Left hindlimb (tissue), 1 donor: ENCODE measurements at places on chromosomes 5 and 9.
A peak's percentile ranks its signal among the peaks of the same experiment; 100 is the strongest.

GRCh38 chr9:129250786-129251185 is 72.7 kb upstream of the IER5L start:
- DNase-seq, result no peak

DNA sequence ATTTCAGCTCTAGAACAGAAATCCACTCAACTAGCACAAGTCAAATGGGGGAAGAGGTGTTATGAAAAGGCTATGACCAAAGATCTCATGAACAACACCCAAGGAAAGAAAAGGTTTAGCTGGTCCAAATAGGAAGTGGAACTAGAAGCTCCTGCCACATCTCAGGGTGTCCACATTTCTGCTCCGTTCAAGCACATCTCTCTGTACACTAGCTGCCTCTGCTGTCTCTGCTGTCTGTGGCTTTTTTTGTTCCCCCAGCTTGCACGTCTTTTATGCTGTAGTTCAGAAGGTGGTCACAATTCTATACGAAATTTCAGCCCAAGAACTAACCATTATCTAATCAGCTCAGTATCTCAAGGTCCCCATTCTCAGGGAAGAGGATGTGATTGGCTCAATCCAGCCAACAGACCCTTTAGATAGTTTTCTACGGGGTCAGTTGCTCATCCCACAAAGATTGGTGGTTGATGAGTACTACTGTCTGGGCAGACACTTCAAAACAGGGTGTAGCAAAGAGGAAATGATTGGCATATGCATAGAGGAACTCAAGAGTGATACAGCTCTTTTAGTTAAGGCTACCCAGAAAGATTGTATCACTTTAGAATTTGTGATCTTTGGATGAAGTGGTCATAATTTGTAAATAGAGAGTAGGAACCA is 44.0 kb downstream of the FANCC start:
- no peak for DNase-seq

- DNase-seq, result no peak
Observed at GRCh38 chr5:168282120-168282519, 9.3 kb upstream of the WWC1 start.

DNA sequence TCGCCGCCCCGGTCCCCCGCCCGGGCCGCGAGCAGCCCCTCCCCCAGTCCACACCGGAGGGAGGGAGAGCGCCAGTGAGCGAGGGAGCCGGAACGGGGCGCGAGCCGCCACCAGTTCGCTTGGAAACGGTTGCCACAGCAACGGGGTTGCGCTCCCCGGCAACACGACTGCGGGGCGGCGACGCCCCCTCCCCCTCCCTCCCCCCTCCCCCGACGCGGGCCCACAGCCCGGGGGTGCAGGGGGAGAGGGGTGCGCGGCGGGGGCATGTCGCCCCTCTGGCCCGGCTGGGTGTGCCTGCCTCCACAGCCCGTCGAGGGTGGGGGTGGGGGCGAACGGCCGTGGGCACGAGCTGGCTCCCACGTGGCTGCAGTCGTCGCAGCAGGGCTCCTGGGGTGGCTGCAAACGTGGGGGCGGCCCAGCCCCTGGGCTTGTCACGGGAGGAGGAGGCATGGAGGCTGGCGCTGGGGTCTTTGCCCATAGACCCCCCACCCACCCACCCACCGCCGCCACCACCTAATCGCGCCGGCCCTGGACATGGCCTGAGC is 524 bp downstream of the PRR7 start:
- DNase-seq, result peak; percentile 80

DNA sequence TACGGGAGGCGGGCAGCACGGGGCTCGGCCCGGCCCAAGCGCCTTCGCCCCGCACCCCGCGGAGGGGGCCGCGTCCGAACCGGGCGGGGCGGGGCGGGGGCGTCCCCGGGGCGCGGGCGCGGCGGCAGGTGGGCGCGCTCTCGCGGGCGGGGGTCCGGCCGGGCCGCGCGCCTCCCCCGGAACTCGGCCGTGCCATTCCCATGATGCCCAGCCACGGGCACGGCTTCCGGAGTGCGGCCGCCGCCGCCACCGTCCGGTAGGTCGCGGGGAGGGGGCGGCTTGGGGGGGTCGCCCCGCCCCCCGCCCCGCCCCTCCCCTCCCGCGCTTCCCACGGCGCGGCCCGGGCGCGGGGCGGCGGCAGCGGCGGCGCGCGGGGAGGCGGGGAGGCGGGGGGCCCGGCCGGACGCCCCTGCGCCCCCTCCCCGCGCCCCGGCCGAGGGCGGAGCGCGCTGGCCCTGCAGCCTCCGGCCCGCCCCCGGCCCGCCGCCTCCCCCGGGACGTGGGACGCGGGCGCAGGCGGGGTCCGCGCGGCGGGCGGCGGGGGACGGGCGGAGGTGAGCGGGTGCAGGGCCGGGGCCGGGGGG is at the start of gene PPP1R26:
PPP1R26 (plus strand) TSS at position 314 of the 584 bp plus-strand sequence. CDS start 4,729 bp downstream, outside the sequence.
- DNase-seq, result no peak

- DNase-seq, result no peak
Observed at GRCh38 chr9:134152488-134152887, 11.9 kb downstream of the RNU6ATAC start.

DNA sequence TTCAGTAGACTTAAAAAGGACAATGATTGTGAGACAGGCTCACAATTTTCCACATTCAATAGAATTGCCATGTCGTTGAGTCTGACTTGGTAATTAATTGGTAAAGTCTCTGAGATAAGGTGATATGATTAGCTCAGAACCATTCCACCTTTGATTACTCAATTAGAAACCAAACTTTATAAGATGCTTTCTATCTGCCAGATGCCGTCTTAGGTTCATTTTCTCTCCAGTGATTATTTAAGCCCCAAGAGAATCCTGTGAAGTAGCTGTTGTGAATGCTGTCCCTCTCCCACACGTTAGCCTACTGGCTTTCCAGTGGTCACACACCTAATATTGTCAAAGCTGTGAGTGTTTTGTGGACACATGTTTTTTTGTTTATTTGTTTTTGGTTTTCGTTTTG is 528.9 kb upstream of the ZNF462 start:
- no peak for DNase-seq

DNA sequence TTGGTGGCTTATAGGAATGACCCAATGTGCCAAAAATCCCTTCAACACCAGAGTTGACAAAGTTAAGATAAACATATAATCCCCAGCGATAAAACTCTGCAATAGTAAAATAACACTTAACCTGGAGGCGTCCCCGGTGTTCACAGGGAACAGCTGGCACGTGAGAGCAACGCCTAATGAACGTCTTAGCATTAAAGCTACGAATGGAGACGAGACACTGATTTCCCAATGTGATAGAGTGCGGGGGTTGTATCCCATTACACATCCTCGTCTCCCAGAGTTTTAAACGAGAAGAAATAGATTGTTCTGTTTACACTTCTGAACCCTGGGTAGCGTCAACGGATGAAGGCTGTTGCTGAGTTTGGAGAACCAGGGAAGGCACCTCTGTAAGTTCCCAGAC is 57.6 kb downstream of the PTCH1 start:
- DNase-seq, result no peak

GRCh38 chr5:161284445-161284844 is 262.1 kb downstream of the GABRB2 start:
- DNase-seq, result no peak

- no peak for DNase-seq
Observed at GRCh38 chr5:76804266-76804665, 14.6 kb upstream of the F2RL1 start.

DNA sequence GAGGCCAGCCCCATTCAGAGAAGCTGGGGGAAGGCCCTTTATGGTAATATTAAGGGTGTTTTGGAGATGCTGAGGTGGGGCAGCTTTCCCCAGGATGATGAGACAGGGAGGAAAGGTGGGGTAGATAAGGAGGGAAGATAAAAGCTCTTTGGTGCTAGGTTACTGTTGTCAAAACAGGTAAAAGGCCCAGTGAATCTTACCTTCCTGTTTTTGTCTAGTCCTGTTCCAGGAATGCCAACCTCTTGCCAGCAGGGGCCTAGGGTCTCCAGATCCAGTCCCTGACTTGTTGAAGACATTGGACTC is 797 bp upstream of the CCL27 start:
- no peak for DNase-seq

- DNase-seq, result no peak
Observed at GRCh38 chr5:58407042-58407719, 52.7 kb downstream of the PLK2 start.

GRCh38 chr9:104836235-104836634 is 72.3 kb downstream of the NIPSNAP3B start:
- DNase-seq, result no peak

- DNase-seq, result no peak
Observed at GRCh38 chr5:2697041-2697440, 54.4 kb downstream of the IRX2 start.

GRCh38 chr5:169653091-169653490 is 16.0 kb downstream of the DOCK2 start:
- no peak for DNase-seq

GRCh38 chr9:131517761-131518190 is 13.3 kb downstream of the UCK1 start:
- DNase-seq, result no peak

DNA sequence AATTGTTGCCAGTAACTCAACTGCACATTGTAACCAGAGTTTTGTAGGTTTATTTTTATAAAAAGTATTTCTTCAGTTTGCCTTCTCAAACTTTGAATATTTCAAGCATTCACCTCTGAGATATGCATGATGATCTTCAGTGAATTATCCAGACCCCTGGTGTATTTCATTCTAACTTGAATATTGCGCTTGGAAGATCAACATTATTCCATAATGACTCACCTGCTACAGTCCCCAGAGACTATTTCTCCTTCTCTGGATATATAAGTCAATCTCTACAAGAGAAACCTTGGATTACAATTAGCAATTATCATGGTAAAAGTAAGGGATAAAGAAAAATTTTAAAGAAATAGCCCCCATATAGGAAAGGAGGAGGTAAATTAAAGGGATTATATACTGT is 1041.0 kb downstream of the TLE1 start:
- no peak for DNase-seq

GRCh38 chr5:150734579-150735384 is 24.0 kb downstream of the DCTN4 start:
- DNase-seq, result peak; percentile 29

DNA sequence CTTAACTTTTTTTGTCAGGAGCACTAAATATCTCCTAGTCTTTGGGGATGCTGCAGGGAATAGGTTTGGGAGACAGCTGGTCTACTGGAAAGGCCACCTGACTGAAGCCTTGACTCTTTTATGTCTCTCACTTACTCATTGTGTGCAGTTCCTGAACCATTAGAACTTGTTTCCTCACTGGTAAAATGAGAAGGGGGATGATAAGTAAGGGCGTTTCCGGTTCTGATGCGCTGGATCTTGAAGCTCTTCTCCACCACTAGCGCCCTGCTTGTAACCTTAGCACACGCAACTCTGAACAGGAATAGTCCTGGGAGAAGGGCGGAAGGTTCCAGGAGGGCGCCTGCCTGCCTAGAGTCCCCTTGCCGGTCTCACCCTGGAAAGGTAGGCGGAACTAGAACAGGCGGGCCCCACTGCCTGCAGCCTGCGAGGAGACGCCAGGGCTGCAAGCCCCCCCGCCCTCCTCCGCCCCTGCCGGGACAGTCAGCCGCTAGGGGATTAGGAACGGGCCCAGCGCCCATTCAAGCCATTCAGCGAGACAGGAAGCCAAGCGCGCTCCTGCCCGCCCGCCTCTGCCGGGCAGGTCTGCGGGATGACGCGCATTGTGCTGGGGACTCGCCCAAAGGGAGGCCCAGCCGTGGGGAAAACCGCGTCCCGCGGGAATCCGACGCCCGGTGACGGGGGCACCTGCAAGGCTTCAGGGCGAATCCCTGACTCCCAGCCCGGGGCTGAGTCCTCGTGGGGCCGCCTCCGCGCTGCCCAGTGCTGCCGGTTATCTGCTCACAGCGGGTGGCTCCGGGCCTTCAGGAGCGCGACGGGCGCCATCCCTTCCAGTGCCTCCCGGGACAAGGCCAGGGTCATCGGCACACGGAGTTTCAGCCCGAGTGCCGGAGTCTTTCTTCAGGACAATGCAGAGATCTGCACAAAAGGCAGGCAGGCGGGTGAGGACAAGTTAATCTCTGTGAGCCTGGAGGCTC is 44.0 kb upstream of the XPA start:
- peak; percentile 38 for DNase-seq

GRCh38 chr5:83802686-83803085 is 82.0 kb upstream of the HAPLN1 start:
- DNase-seq, result no peak

GRCh38 chr5:4540375-4541173 is 599.6 kb upstream of the ADAMTS16 start:
- DNase-seq, result no peak

DNA sequence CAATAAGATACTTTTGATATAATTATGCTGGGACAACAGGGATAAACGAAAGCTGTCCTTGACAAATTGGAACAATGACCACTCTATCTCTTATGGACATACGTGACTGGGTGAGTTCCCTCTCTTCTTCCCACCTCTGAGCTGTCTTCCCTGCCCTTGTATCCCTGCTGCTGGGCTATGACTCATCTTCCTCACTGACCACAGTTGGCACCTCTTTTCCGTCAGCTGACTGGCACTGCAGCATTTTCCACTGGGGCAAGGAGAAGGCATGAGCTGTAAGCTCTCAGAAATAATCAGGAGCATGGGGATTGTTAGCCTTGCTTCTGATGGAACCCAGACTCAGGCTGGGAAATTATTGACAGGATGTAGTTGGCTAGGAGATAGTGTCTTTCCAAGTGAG is 48.7 kb downstream of the PCSK1 start:
- no peak for DNase-seq
